ENCODE measurements at places on chromosomes 7 and 10. TPM values are rescaled to one million over a fixed set of nuclear protein-coding genes. Genes with fewer than 3 reads are reported as not detected.

GRCh38 chr7:130566168-130566897, 74.4 kb downstream of the MEST start:
- H3K27me3 ChIP-seq = no peaks in the 10 kb centered on the region
- no peak overlapping the region for H3K4me3 ChIP-seq
- no peak for DNase-seq
- no peaks in the 10 kb centered on the region for H3K36me3 ChIP-seq
- H3K27ac ChIP-seq = no peak overlapping the region

DNA sequence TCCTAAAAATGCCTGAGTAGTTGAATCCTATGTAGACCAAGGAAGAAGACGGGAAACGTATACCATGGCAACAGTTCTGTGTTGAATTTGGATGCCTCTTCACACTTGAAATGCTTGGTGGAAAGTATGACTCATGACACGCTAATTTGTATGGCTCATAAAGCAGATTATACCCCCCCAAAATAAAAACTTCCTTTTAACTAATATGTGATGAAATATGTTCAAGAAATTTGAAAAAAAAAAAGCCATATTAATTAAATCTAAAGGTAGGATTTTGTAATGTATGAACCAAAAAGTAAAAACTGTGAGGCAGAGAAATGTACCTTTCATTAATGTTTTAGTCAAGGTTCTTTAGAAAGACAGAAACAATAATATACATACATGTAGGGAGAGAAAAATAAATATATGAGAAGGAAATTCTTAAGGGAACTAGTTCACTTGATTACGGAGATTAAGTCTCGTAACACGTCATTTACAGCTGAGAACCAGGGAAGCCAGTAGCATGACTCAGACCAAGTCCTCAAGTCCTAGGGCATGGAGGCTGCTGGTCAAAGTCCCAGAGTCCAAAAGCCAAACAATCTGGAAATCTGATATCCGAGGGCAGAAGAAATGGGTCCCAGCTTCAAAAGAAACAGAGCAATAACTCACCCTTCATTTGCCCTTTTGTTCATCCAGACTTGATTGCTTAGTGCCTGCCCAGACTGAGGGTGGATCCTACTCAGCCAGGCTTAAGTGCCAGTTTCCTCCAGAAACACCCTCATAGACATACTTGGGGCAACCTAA, 485.1 kb downstream of the SEMA3D start:
- H3K27ac ChIP-seq = peak overlapping the region; percentile 79
- H3K4me1 ChIP-seq = peaks cover 21% of the 10 kb centered on the region
- no peaks in the 10 kb centered on the region for H3K27me3 ChIP-seq

OR9A2 gene
- not detected for total RNA-seq

PRF1 gene
- total RNA-seq = not detected

GRCh38 chr7:72504061-72504706, 92.0 kb upstream of the CALN1 start:
- no peak overlapping the region for H3K27ac ChIP-seq
- no peak for DNase-seq
- no peaks in the 10 kb centered on the region for H3K36me3 ChIP-seq
- no peaks in the 10 kb centered on the region for H3K4me1 ChIP-seq
- H3K4me3 ChIP-seq = no peak overlapping the region
- H3K27me3 ChIP-seq = no peaks in the 10 kb centered on the region

GRCh38 chr7:117200786-117201458, 121.9 kb downstream of the WNT2 start:
- H3K27me3 ChIP-seq = no peaks in the 10 kb centered on the region
- no peaks in the 10 kb centered on the region for H3K4me1 ChIP-seq
- H3K4me3 ChIP-seq = no peak overlapping the region
- no peak for DNase-seq
- no peak overlapping the region for H3K27ac ChIP-seq
- H3K36me3 ChIP-seq = no peaks in the 10 kb centered on the region

GRCh38 chr7:7990441-7990761, 21.8 kb downstream of the GLCCI1 start:
- H3K27me3 ChIP-seq = no peaks in the 10 kb centered on the region
- no peaks in the 10 kb centered on the region for H3K36me3 ChIP-seq
- no peak for DNase-seq
- no peak overlapping the region for H3K27ac ChIP-seq
- H3K4me1 ChIP-seq = no peaks in the 10 kb centered on the region

DNA sequence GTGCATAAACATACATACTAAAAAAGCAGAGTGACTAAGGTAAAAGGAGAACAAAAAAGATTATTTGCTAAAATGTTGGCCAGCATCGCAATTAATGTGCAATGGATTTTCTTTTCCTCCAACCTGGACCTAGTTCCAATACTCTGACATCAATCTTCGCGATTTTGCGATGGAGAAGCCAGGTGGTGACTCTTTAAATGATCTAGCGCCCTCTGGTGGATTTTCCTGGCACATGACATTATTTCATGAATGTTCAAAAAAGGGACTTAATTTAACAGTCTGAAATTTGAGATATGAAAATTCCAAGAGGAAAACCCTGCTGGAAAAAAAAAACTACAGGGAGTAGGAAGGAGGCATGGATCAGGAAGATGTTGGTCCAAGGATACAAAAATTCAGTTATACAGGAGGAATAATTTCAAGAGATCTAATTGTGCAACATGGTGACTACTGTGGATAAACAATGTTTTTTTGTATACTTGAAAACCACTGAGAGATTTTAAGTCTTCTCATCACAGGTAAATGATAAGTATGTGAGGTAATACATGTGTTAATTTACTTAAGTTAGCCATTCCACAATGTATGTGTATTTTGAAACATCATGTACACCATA, 4.3 kb upstream of the KCNMA1 start:
- no peak overlapping the region for H3K27ac ChIP-seq
- H3K36me3 ChIP-seq = no peaks in the 10 kb centered on the region
- peak; percentile 79 for DNase-seq
- H3K4me1 ChIP-seq = peaks cover 14% of the 10 kb centered on the region
- H3K4me3 ChIP-seq = no peak overlapping the region

DNA sequence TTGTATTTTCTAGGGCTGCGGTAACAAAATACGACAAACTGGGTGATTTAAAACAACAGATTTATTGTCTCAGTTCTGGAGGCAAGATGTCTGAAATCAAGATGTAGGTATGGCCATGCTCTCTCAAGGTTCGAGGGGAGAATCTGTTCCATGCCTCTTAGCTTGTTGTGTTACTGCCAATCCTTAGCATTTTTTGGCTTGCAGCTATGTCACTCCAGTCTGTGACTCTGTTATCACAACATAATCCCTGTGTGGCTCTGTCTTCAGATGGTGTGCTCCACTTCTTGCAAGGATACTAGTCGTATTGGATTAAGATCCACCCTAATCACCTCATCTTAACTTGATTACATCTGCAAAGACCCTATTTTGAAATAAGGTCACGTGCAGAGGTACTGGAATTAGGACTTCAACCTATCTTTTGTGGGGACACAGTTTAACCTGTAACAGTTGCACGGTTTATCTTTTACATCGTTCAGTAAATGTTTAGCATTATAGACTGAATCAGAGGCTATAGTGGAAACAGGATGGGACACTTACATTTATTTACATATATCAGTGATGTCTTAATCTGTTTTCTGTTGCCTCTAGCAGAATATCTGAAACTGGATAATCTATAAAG, 3.1 kb downstream of the C1GALT1 start:
- H3K27me3 ChIP-seq = no peaks in the 10 kb centered on the region
- no peak overlapping the region for H3K27ac ChIP-seq
- no peak overlapping the region for H3K4me3 ChIP-seq
- peaks cover 3% of the 10 kb centered on the region for H3K36me3 ChIP-seq

DNA sequence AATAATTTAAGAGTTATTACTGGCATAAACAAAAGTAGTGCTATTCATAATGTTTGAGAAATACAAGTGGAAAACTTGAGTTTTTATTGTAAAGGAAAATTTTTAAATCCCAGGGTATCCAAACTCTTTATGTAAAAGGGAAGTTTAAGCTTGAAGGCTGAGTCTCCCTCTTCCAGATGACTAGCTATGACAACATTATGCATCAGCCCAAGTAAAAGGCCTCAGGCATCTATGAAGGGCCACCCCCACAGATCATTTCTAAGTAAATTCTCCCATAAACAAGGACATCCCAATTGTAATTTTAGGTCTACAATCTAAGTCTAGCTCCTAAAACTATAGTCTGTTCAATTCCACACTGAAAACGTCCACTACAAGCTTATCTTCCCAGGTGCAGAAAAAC, 166.2 kb upstream of the STEAP1 start:
- H3K4me3 ChIP-seq = no peak overlapping the region
- H3K4me1 ChIP-seq = no peaks in the 10 kb centered on the region
- H3K36me3 ChIP-seq = no peaks in the 10 kb centered on the region
- no peaks in the 10 kb centered on the region for H3K27me3 ChIP-seq
- DNase-seq = no peak
- no peak overlapping the region for H3K27ac ChIP-seq

GARIN1A gene
- 0.68 TPM for total RNA-seq

GRCh38 chr7:24318326-24318725, 34.3 kb downstream of the NPY start:
- no peak for DNase-seq
- H3K4me1 ChIP-seq = no peaks in the 10 kb centered on the region
- no peak overlapping the region for H3K27ac ChIP-seq
- no peaks in the 10 kb centered on the region for H3K36me3 ChIP-seq
- no peak overlapping the region for H3K4me3 ChIP-seq
- peaks cover 6% of the 10 kb centered on the region for H3K27me3 ChIP-seq

GRCh38 chr10:18738835-18739234, 79.6 kb downstream of the ARL5B start:
- H3K4me3 ChIP-seq = no peak overlapping the region
- DNase-seq = no peak
- H3K27me3 ChIP-seq = no peaks in the 10 kb centered on the region

IFIT2 gene
- 0.44 TPM for total RNA-seq

DNA sequence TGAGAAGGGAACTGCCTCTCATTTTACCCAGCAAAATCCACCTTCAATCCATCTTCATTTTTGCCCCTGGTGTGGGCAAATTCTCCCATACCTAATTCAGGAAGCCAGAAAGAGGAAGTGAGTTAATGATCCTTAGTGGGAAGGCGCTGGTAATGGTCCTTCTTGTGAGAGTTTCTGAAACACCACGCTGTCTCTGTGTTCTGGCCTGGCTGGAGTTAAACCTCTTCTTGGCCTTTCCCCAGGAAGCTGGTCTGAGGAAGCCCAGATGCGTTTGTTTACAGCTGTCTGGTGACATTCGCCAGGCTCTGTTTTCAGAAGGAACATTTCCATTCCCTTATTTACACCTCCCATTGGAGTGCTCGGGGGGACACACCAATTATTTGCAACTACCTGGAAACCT, 24.3 kb downstream of the HTRA1 start:
- no peaks in the 10 kb centered on the region for H3K36me3 ChIP-seq
- no peak for DNase-seq

- peaks cover 9% of the 10 kb centered on the region for H3K4me1 ChIP-seq
- H3K4me3 ChIP-seq = no peak overlapping the region
- H3K27me3 ChIP-seq = no peaks in the 10 kb centered on the region
- peak; percentile 56 for DNase-seq
Observed at GRCh38 chr10:29392376-29393021, 103.6 kb downstream of the LYZL1 start.

DNA sequence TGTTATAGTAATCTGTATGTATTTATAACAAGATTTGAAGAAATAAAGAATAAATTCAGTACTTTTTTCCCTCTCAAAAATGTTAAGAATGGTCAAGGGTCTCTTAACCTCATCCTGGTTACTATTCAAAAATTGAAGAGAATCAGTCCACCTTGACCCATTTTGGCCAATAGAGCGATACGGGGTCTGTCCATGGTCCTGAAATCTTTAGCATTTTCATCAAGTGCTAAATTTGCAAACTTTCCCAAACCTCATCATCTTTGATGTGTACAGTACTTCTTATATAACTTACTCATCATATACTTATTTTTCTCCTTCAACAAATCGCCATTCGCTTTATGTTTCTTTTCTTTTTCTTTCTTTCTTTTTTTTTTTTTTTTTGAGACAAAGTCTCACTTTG, 23.6 kb downstream of the TMEM178B start:
- H3K4me1 ChIP-seq = no peaks in the 10 kb centered on the region
- H3K27ac ChIP-seq = no peak overlapping the region
- DNase-seq = no peak
- no peak overlapping the region for H3K4me3 ChIP-seq
- no peaks in the 10 kb centered on the region for H3K27me3 ChIP-seq
- no peaks in the 10 kb centered on the region for H3K36me3 ChIP-seq

ODAD2 gene
- 2.0 TPM for total RNA-seq

DNA sequence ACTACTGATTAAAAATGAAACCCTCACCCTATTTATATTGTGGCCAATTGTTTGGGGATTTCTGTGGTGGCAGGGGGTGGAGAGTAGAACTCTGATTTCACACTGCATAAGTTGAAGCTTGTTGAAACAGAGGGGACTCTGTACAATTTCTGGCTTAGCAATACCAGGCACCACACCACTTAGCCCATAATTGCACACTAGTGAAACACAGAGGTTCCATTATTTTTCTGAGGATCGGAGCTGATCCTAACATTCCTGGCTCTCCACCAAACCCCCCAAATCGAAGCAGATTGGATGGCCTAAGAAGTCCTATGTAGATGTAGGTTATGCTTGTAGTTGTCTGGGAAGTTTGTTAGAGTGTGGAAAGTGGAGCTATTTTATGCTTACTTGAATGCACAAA, 47.0 kb downstream of the PTN start:
- no peak overlapping the region for H3K27ac ChIP-seq
- no peak overlapping the region for H3K4me3 ChIP-seq
- H3K4me1 ChIP-seq = no peaks in the 10 kb centered on the region
- H3K27me3 ChIP-seq = no peaks in the 10 kb centered on the region
- no peaks in the 10 kb centered on the region for H3K36me3 ChIP-seq

All from SJSA1 (cell line).